ENCODE measurements at places on chromosomes 3 and 15.
A peak's percentile ranks its signal among the peaks of the same experiment; 100 is the strongest.

DNA sequence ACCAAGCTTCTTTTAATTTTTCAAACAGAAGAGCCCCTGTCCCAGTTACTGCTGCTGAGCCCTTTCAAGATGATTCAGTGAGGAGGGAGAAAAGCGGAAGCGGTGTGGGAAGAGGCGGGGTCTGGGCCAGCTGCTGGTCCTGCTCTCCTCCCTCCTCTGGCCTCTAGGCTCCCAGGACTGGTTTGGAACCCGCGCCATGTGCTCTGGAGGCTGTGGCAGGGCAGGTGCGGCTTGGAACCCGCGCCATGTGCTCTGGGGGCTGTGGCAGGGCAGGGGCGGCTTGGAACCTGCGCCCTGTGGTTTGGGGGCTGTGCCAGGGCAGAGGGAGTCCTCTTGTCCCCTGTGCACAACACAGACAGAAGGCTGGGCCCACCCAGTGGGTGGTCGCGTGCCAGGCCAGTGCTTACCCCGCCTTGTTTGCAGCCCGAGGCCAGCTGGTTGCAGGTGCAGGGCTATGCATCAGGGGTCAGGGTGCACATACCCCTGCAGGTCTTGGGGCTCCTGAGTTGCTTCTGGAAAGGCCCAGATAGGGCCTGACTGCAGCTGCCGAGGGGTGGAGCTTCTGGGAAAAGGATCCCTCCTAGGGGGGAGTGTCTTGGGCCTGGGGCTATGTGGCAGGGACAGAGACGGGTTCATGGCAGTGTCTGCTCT is 12.2 kb downstream of the ALG1L2 start:
- DNase-seq = peak; percentile 50

GRCh38 chr3:47313341-47314055 is 30.8 kb downstream of the KLHL18 start:
- no peak for DNase-seq

GRCh38 chr3:111796566-111796965 is 62.5 kb upstream of the PHLDB2 start:
- DNase-seq = no peak

GRCh38 chr3:172107403-172107802 is 68.0 kb downstream of the FNDC3B start:
- peak; percentile 74 for DNase-seq

GRCh38 chr3:121883507-121883906 is 10.7 kb upstream of the SLC15A2 start:
- peak; percentile 5 for DNase-seq

- no peak for DNase-seq
These were observed 187.5 kb upstream of the CNTN3 start for GRCh38 chr3:74801924-74802323.

DNA sequence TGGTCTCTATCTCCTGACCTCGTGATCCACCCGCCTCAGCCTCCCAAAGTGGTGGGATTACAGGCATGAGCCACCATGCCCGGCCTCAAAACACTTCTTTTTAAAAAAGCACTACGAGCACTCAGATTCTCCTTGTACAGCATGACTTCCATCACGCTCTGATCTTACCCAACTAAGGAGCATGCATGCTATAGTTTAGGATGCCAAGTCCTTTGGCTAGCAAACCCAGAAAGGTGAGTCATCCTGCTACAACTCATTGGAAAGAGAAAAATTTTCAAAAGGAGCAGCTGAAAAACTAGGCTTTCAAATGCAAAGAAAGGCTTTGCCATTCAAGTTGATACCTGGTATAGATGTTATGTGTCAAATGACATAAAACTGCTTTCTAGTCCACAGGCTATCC is 70.3 kb upstream of the PRICKLE2 start:
- no peak for DNase-seq

- no peak for DNase-seq
These were observed 1031.8 kb upstream of the NR2F2 start for GRCh38 chr15:95298729-95299128.

- DNase-seq = no peak
These were observed 606.7 kb downstream of the PDCD6IP start for GRCh38 chr3:34405159-34405558.

- no peak for DNase-seq
These were observed 206.5 kb downstream of the NR1D2 start for GRCh38 chr3:24151594-24151993.

GRCh38 chr15:98394546-98394945 is 253.8 kb upstream of the IGF1R start:
- no peak for DNase-seq

DNA sequence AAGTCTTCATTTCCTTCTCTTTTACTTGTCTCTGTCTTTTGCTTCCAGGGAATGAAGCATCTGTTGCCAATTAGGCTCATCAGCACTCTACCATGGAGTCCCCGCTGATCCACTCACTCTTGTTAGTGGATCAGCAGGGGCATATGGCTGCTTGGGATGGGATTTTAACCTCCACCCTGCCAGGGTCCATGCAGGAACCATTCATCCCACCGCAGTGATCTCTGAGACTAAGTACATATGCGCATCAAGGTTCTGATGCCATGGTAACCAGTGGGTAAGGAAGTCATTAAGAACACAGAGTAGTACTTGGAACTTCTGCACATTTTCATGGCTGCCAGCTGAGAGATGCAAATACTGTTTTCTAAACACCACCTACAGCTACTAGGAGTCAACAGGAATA is 374.0 kb upstream of the ALCAM start:
- no peak for DNase-seq

DNA sequence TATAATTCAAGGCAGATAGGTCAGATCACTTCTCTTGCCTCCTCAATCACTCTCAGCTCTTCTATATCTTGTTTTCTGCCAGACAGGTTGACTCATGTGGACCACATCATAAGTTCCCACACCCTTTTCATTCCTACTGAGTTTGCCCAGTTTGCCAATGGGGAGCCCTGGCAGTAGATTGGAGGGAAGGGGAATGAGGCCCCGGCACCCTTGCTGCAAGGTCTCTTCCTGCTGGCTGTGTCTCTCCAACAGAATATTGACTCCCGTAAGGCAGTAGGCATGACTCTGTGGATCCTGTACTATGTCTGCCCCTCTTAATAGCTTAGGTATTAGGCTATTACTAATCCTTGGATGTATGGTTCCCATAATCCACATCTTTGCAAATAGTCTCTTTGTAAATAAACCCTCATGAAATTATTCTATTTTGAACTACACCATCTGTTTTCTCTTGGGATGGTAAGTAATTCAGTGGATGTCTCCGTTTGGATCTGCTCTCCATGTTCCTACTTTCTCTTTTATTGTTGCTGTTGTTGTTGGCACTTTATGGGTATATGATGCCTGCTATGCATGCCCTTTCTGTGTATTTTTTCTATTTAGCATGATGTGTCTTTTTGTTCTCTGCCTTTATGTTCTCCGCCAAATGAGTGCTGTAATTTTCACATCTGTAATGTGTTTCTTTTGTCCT is 65.5 kb upstream of the DCBLD2 start:
- DNase-seq = no peak

DNA sequence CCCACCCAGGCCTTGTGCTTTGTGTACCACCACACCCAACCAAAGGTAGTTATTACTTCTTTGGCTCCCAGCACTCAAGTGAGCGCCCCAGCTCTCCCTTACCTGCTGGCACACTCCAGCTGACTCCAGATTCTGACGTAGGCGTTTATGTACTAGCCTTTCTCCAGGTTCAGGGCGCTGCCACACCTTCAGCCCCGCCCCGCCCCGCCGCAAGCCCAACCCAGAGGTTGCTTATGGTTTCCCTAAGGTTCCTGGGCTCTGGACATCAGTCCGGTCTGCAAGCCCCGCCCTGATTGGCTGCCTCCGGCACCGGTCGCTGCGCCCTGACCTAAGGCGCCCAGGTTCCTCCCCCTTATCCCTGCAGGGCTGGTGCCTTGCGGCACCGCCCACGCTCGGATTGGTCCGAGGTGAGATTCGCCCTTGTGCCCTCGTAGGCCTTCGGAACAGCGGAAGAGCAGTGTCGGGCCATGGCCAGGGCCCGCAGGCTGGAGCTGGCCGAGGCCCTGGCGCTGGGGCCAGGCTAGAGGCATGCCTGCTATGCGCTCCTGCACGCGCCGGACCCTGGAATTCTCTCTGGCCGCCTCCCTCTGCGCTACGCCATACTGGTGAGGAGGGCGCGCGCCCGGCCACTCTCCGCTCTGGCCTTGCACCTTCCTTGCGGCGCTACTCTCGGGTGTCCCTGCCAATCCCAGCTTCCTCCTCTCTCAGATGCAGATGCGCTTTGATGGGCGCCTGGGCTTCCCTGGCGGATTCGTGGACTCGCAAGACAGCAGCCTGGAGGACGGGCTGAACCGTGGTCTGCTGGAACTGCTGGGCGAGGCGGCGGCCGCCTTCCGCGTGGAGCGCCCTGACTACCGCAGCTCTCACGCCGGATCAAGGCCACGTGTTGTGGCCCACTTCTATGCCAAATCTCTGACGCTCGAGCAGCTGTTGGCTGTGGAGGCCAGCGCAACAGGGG is 19.8 kb upstream of the NUDT16 start:
- peak; percentile 68 for DNase-seq

GRCh38 chr3:135803028-135803692 is 162.4 kb upstream of the PPP2R3A start:
- DNase-seq = no peak

DNA sequence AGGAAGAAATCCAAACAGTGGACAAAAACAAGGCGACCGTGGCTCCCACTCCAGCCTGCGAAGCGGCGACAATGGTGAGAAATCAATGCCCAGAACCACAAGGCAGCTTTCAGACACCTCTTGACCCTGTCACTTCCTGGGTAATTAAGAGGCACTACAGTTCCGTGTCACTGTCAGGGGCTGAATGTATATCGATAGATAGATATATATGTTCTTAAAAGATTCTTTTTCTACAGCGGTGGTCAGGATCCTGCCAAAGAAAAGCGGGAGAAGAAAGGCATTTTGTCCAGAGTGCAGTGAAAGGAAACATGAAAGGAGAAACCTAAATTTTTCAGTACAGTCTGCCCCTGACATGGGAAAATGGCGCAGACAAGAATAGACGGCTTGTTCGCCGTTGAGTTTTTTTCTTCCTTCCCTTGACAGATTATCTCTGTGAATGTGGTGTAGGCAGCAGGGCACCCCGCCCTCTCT is 56.2 kb upstream of the HES1 start:
- DNase-seq = no peak

GRCh38 chr3:116872688-116873087 is 163.1 kb downstream of the TUSC7 start:
- DNase-seq = no peak

GRCh38 chr15:67755264-67755663 is 70.0 kb upstream of the SKOR1 start:
- DNase-seq = no peak

- no peak for DNase-seq
These were observed 44.2 kb downstream of the SGO1 start for GRCh38 chr3:20141851-20142250.

- DNase-seq = no peak
These were observed 94.7 kb downstream of the PIK3CB start for GRCh38 chr3:138740072-138740471.

- no peak for DNase-seq
These were observed 42.0 kb upstream of the CFAP161 start for GRCh38 chr15:81091889-81092558.

Data from GM20000 (cell line).